ENCODE measurements at places on chromosomes 13 and 19.

GRCh38 chr13:74168263-74168675, 34.1 kb upstream of the KLF12 start:
- DNase-seq = no peak

GRCh38 chr13:42905579-42905978, 86.5 kb downstream of the EPSTI1 start:
- no peak for DNase-seq

DNA sequence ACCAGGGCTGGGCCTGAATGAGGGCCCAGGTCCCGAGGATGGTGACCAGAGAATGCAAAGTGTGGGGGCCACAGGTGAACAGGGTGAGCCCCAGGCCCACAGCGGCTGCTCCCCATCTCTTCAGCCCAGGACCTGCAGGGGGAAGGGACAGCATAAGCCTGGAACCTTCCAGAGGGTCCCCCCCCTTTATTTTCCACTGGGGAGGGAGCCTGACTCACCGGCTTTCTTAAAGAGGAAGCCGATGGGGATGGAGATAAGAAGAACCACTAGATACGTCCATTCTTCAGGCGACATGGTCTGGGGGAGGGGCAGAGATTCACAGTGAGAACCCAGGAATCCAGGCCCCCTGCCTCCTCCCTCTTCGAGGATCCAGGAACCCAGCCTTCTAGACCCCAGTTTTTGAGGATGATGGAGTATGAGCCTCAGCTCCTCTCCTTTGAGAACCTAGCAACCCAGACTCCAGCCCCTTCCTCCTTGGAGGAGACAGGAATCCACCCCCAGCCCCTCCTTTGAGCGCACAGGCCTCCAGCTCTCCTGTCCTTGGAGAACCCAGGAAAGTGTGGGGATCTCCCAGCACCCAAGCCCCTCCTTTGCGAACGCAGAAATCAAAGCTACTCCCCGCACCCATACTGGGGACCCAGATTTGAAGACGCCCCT, 1.0 kb downstream of the MBOAT7 start:
- DNase-seq = no peak

DNA sequence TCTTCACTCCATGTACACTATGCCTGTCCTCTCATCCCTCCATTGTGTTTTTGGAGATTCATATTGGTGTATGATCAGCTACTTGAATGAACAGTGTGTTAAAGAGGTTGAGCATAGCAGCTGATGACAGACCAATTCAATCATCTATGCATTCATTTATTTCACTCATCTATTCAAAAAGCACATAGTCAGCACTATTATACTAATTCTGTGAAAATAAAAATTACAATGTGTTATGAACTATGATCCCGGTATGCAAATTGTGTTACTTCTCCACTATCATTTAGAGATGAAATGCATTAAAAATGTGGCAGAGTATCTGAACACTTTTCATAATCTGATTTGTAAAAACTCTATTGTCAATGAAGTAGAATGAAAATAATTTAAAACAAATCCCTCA, 5.9 kb downstream of the TRPC4 start:
- no peak for DNase-seq

- no peak for DNase-seq
These were observed 566.4 kb downstream of the PCDH9 start for GRCh38 chr13:66663711-66664110.

DNA sequence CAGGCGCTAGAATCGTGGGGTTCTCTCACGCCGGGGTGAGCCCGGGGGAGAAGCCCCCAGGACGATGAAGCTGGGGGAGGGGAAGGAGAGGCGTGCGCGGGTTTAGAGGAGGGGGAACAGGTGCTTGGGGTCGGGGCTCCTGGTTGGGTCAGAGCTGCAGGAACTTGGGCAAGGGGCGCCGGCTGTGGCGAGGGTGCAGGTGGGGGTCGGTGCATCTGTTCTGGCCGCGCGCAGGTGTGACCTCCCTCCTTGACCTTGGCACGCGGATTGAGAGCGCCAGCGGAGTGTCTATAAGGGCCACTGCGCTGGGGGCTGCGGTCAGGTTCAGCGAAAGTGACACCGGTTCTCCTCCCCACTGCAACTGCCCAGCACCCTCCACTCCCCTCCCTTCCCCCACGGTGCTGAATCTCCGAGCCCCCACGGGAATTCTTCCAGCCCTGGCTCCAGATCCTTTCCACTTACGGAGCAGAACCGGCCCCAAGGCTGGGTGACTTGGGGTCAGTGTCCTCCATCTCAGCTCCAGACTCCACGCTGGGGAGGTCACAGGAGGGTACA, 618 bp downstream of the TMEM38A start:
- no peak for DNase-seq

Data from vagina (tissue), 2 donors.